ENCODE measurements at places on chromosomes 5 and 9. TPM values are rescaled to one million over a fixed set of nuclear protein-coding genes. Genes with fewer than 3 reads are reported as not detected.

Gene PCDHB13
- total RNA-seq = 1.4 TPM

Gene TMEFF1
- 1.9 TPM for total RNA-seq

Gene ABO
- not detected for total RNA-seq

Gene ZNF366
- total RNA-seq = 0.88 TPM

Gene ENTREP1
- 0.29 TPM for total RNA-seq

Gene CCDC171
- 1.7 TPM for total RNA-seq

Gene STK10
- total RNA-seq = 24.2 TPM

Gene PCDHGA5
- 3.0 TPM for total RNA-seq

Gene PCDHGB2
- total RNA-seq = 6.7 TPM

Gene ECPAS
- 59.6 TPM for total RNA-seq

Gene SLC22A4
- 3.7 TPM for total RNA-seq

Gene PCDHGC4
- 26.8 TPM for total RNA-seq

Gene PCDHGA2
- total RNA-seq = 3.5 TPM

Gene SLC36A1
- total RNA-seq = 8.0 TPM

Gene PTPRD
- total RNA-seq = 19.8 TPM

Gene SLC2A8
- 6.7 TPM for total RNA-seq

Gene SCGB3A1
- not detected for total RNA-seq

Gene SAXO1
- 0.20 TPM for total RNA-seq

Gene PNPLA7
- total RNA-seq = 3.3 TPM

Gene CSF2
- not detected for total RNA-seq

Gene IFNA21
- total RNA-seq = not detected

Gene SOX30
- total RNA-seq = not detected

Gene DMRT3
- not detected for total RNA-seq

Gene RIMOC1
- total RNA-seq = 18.0 TPM

Gene UNC5A
- 0.44 TPM for total RNA-seq

Gene CAVIN4
- total RNA-seq = 0.25 TPM

Gene IRX2
- 0.25 TPM for total RNA-seq

Gene PLAC8L1
- total RNA-seq = not detected

Gene CCDC112
- total RNA-seq = 4.7 TPM

Gene SPINK4
- total RNA-seq = not detected

Gene FCN2
- total RNA-seq = not detected

Gene GRM6
- not detected for total RNA-seq

Gene WDR38
- not detected for total RNA-seq

Gene GRAMD2B
- 9.3 TPM for total RNA-seq

Data from cardiac ventricle fibroblast (primary cell).